ENCODE measurements at places on chromosomes 13 and 19. TPM values are rescaled to one million over a fixed set of nuclear protein-coding genes. Genes with fewer than 3 reads are reported as not detected.

Gene SMARCA4
- total RNA-seq: 208 TPM

Gene OVOL3
- not detected for total RNA-seq

Gene ILF3
- total RNA-seq: 354 TPM

Gene UBE2L5
- total RNA-seq: not detected

Gene KLK4
- not detected for total RNA-seq

Gene ZNF112
- 3.4 TPM for total RNA-seq

Gene GPR18
- 0.10 TPM for total RNA-seq

Gene SYT5
- total RNA-seq: 0.31 TPM

Gene HSPB6
- total RNA-seq: 0.48 TPM

Gene NTN5
- not detected for total RNA-seq
